ENCODE measurements at places on chromosomes 3 and 15. TPM values are rescaled to one million over a fixed set of nuclear protein-coding genes. Genes with fewer than 3 reads are reported as not detected.

Gene ROBO2
- total RNA-seq, result not detected

Gene CLDN18
- total RNA-seq, result not detected

Gene AMT
- 0.66 TPM for total RNA-seq

Gene AGTR1
- total RNA-seq, result not detected

Gene SEMA3F
- total RNA-seq, result 75.3 TPM

Gene RYR3
- total RNA-seq, result under 0.01 TPM

Gene CLDN16
- not detected for total RNA-seq

Gene SMAD6
- total RNA-seq, result 22.0 TPM

Gene ANKRD63
- 0.22 TPM for total RNA-seq

Gene GRAMD1C
- total RNA-seq, result 32.2 TPM

Gene ACKR4
- total RNA-seq, result 4.0 TPM

Gene PLSCR4
- 129 TPM for total RNA-seq

Gene GABRR3
- not detected for total RNA-seq

Gene CAPN3
- total RNA-seq, result 0.57 TPM

Gene EPHA3
- total RNA-seq, result not detected

All from thoracic aorta endothelial cell (primary cell).